ENCODE measurements at places on chromosomes 2 and 18. TPM values are rescaled to one million over a fixed set of nuclear protein-coding genes. Genes with fewer than 3 reads are reported as not detected.
A peak's percentile ranks its signal among the peaks of the same experiment; 100 is the strongest.

Gene CREG2
- total RNA-seq, result not detected

Gene SULT1C4
- not detected for total RNA-seq

Gene LRRTM1
- 1.8 TPM for total RNA-seq

Gene LRRC30
- not detected for total RNA-seq

Gene PHOSPHO2
- total RNA-seq, result 11.9 TPM

Gene LCT
- not detected for total RNA-seq

DNA sequence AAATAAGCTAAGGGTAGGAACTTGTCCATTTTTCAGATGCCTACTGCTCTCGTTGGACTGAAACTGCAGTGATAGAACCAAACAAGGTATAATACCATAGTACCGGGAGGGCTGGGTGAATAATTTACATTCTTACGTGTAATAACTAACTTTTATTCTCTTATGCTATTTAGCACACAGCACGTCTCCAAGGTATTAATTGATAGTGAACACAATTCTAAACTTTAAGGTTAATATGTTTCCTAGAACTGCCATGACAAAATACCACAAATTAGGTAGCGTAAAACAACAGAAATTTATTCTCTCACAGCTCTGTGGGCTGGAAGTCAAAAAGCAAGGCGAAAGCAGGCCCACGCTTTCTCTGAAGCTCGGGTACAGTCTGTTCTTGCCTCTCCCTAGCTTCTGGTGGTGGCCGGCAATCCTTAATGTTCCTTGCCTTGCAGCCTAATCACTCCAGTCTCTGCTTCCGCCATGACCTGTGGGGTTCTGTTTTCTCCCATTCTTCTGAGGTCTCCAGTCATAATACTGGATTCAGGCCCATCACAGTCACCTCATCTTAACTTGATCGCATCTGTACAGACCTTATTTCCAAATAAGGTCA, 5.6 kb upstream of the BCL2 start:
- DNase-seq, result no peak
- H3K4me1 ChIP-seq, result no peaks in the 10 kb centered on the region
- no peaks in the 10 kb centered on the region for H3K27me3 ChIP-seq
- H3K4me3 ChIP-seq, result no peak overlapping the region

- DNase-seq, result no peak
- no peak overlapping the region for H3K27ac ChIP-seq
- no peaks in the 10 kb centered on the region for H3K27me3 ChIP-seq
- no peaks in the 10 kb centered on the region for H3K36me3 ChIP-seq
- H3K4me3 ChIP-seq, result no peak overlapping the region
These were observed 229.2 kb downstream of the LDLRAD4 start for GRCh38 chr18:13447621-13448334.

DNA sequence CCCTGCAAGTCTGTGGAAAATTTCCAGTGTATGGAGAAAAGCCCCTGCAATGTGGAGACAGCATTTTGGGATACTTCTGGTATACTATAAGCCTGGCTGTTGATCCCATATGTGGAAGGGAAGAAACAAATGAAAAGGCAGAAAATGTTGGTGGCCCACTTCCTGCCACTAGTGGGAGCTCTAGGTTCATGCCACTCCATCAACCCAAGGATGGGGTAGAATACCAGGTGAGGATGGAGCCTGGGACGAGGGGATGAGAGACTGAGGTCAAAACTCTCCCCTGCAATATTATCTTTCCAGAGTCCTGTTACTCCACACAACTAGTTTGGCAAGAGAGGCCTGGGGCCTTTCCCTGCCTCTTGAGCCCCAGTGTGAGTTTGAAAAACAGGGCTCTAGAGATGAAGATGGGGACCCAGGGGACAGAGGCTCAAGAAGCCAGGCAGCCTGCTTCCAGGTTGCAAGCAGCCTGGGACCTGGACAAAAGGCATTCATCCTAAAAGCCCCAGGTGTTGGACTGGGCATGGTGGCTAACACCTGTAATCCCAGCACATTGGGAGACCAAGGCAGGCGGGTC, 31.9 kb downstream of the BMP10 start:
- no peaks in the 10 kb centered on the region for H3K4me1 ChIP-seq
- H3K27me3 ChIP-seq, result no peaks in the 10 kb centered on the region
- DNase-seq, result no peak
- no peak overlapping the region for H3K27ac ChIP-seq
- no peaks in the 10 kb centered on the region for H3K36me3 ChIP-seq

DNA sequence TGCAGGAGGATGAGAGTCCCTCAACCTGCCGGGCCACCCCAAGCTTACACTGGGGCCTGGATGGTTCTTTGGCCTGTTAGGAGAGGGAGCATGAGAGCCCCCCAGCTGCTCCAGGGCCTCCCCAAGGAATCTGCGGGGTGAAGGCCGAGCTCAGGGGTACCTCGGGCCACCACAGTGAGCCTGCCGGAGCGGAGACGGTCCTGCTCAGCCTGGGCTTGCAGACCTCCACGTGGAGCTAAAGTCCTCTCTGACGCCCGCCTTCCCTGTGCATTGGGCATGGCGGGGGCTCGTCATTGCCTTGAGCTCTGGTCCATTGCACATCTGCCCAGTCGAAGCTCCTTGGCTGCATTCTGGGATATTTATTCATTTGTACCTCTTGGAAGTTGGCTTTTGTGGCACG, 62.7 kb downstream of the ASB1 start:
- no peaks in the 10 kb centered on the region for H3K27me3 ChIP-seq
- no peaks in the 10 kb centered on the region for H3K4me1 ChIP-seq
- no peak for DNase-seq
- H3K27ac ChIP-seq, result no peak overlapping the region
- H3K4me3 ChIP-seq, result no peak overlapping the region
- H3K36me3 ChIP-seq, result no peaks in the 10 kb centered on the region

DNA sequence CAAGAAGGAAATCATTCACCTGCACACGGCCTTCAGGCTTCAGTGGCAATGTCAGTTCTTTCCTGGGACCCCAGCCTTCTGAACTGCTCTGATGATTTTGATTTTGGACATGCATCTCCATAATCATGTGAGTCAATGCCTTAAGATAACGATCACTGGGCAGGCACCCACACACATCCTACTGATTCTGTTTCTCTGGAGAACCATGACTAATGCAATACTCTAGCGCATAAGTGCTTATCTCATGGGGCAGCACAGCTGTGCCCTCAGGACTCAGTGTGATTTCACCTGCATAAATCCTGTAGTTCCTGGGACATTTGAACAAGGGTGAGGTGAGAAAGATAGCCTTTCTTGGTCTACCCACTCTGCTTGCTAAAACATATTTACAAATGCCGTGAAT, 144.6 kb downstream of the AKAIN1 start:
- no peak for DNase-seq
- no peak overlapping the region for H3K4me3 ChIP-seq
- H3K27ac ChIP-seq, result no peak overlapping the region
- no peaks in the 10 kb centered on the region for H3K36me3 ChIP-seq
- no peaks in the 10 kb centered on the region for H3K27me3 ChIP-seq
- H3K4me1 ChIP-seq, result no peaks in the 10 kb centered on the region

- H3K27ac ChIP-seq, result peak overlapping the region; percentile 93
- DNase-seq, result peak; percentile 13
- H3K27me3 ChIP-seq, result no peaks in the 10 kb centered on the region
- H3K36me3 ChIP-seq, result no peaks in the 10 kb centered on the region
- H3K4me1 ChIP-seq, result peaks cover 14% of the 10 kb centered on the region
These were observed 691 bp downstream of the BIRC6 start for GRCh38 chr2:32357318-32358110.

DNA sequence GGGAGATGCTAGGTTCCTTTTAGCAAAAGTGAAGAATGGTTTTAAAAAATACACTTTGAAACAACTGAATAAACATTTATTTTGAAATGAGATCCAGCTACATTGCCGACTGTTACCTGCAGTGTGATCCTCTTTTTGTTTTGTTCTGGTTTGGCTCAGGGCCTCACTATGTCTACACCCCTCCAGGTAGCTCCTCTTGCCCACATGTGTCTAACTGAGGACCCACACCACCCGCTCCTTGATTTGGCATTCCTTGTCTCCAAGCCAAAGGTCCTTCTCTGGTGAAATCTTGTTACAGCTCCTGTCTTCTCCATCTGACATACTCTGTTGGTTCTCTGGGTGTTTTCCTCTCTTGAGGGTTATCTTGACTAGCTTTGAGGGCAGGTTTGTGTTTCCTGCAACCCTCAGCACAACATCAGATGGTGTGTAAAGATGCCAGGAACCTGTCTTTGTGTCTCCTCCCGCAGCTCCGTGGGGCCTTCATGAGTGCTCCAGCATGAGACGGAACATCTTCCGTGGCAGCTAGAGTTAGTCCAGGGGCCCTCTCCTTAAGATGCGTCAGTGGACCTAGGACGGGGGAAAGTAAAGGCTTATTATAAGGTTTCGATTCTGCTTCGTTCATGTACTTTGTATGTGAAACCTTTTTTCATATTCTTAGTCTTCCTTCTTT, 32.1 kb downstream of the MAP4K4 start:
- no peaks in the 10 kb centered on the region for H3K4me1 ChIP-seq
- H3K36me3 ChIP-seq, result no peaks in the 10 kb centered on the region
- no peak for DNase-seq
- no peaks in the 10 kb centered on the region for H3K27me3 ChIP-seq

DNA sequence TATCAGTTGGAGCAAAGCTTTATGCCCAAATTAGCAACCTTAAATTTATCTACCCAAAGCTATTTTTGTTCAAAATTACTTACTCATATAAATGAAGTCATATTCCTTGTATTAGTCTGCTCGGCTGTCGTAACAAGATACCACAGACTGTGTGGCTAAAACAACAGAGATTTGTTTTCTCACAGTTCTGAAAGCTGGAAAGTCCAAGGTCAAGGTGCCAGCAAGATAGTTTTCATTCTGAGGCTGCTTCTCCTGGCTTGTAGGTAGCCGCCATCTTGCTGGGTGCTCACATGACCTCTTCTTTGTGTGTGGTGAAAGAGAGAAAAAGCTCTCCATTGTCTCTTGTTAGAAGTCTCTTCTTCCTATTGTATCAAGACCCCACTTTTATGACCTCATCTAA, 15.7 kb upstream of the DPP10 start:
- no peak overlapping the region for H3K4me3 ChIP-seq
- no peak for DNase-seq
- no peaks in the 10 kb centered on the region for H3K36me3 ChIP-seq
- H3K4me1 ChIP-seq, result no peaks in the 10 kb centered on the region
- H3K27ac ChIP-seq, result no peak overlapping the region

DNA sequence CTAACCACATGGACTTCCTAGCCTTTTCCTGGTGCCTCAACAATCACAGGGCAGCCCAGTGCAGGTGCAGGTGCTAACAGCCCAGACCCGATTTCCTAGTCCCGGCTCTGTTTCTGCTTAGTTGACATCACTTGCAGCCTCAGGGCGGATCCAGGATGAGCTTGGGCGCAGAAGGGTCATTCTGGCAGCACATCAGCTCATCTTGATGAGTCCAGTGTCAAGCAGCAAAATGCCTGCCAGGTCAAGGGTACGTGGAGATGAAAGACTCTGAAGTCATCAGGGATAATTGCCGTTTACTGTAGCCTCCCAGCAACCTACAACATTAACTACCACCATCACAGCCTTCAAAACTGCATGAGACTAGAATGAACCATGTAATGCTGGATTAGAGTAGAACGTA, 39.4 kb upstream of the EFHD1 start:
- H3K4me1 ChIP-seq, result no peaks in the 10 kb centered on the region
- no peaks in the 10 kb centered on the region for H3K27me3 ChIP-seq
- no peak for DNase-seq
- H3K4me3 ChIP-seq, result no peak overlapping the region
- no peaks in the 10 kb centered on the region for H3K36me3 ChIP-seq
- H3K27ac ChIP-seq, result no peak overlapping the region

DNA sequence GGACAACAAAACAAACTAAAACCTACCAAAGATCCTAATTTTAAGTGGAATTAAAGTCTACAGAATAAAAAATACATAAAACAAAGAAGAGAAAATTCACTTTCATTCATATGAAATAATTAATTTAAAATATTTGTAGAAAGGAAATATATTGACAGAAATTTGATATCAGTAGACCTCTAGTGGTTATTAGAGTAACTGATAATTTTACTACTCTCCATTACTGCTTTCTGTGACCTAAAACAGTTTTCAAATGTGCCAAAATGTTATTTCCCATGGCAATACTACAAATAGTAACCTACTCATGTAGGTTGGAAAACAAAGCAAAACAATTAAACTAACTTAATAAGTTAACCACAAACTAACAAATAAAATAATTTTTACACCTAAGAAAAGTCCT, 147.1 kb downstream of the NOL4 start:
- no peak for DNase-seq
- no peak overlapping the region for H3K4me3 ChIP-seq
- no peaks in the 10 kb centered on the region for H3K36me3 ChIP-seq
- H3K27ac ChIP-seq, result no peak overlapping the region
- H3K27me3 ChIP-seq, result no peaks in the 10 kb centered on the region

DNA sequence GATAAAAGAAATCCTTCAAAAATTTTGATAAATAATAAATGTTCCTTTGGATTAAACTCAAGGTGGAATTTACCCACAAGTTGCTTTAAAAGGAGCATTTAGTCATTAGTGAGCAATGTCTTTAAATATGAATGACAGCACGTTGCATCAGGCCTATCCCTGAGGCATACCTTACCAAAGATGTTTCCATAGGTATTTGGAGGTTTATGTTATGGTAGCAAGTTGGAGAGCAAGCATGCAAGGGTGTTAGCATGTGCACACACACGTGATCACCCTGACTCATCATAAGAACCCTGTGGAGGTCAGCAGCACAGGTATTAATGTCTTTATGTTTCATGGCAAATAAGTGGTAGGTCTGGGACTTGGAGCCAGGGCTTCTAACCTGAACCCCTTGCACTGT, 159.9 kb downstream of the ACTR3 start:
- no peaks in the 10 kb centered on the region for H3K4me1 ChIP-seq
- H3K27me3 ChIP-seq, result no peaks in the 10 kb centered on the region
- no peak overlapping the region for H3K4me3 ChIP-seq

GRCh38 chr2:113277474-113278072, 1.1 kb downstream of the PAX8 start:
- H3K4me1 ChIP-seq, result no peaks in the 10 kb centered on the region
- H3K27me3 ChIP-seq, result peaks cover 23% of the 10 kb centered on the region
- H3K27ac ChIP-seq, result no peak overlapping the region

All from prostate gland (tissue), 2 donors.